ENCODE measurements at places on chromosomes 3 and 15.
A peak's percentile ranks its signal among the peaks of the same experiment; 100 is the strongest.

- DNase-seq, result no peak
Measured at GRCh38 chr3:154548341-154548740, 118.4 kb upstream of the GPR149 start.

- no peak for DNase-seq
Measured at GRCh38 chr3:75687323-75687722, 23.2 kb downstream of the FRG2C start.

GRCh38 chr15:51162865-51163762, 68.4 kb upstream of the TNFAIP8L3 start:
- peak; percentile 70 for DNase-seq

- no peak for DNase-seq
Measured at GRCh38 chr3:129947538-129948240, 26.8 kb upstream of the TRH start.

DNA sequence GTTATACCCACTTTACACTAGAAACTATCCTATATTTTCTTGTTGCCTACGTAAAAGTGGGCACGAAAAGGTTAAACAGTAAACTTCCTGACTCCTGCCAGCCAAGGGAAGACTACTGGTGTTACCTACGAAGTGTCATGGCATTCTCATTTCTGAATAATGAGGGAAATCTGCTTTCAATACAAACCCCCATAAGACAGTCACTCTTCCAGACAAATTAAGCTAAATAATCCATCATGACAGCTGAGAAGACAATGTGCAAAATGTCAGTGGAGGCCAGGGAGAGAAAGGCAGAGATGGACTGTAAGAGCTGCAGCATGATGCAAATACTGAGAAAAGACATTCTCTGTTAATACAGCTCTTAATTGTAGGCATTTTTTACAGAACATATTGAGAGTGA, 136.5 kb downstream of the SERPINI1 start:
- DNase-seq, result no peak

- no peak for DNase-seq
Measured at GRCh38 chr3:186239321-186239720, 122.7 kb downstream of the DGKG start.

GRCh38 chr15:79105141-79105540, 14.6 kb upstream of the RASGRF1 start:
- no peak for DNase-seq

DNA sequence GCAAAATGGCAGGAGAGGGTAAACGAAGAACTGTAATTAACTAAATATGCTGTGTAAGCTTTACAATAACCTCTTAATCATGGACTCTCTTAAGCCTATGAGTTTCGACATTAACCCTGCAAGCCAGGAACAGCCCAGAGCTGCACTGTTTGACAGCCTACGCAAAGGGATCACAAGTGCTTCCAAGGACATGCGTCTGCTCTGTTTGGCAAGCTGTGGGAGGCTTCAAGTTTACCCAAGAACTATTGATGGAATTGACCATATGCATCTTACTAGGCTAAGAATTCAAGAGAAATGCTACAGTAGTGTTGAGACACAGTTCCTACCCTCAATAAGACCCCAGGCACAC, 66.0 kb downstream of the PDZRN3 start:
- no peak for DNase-seq

DNA sequence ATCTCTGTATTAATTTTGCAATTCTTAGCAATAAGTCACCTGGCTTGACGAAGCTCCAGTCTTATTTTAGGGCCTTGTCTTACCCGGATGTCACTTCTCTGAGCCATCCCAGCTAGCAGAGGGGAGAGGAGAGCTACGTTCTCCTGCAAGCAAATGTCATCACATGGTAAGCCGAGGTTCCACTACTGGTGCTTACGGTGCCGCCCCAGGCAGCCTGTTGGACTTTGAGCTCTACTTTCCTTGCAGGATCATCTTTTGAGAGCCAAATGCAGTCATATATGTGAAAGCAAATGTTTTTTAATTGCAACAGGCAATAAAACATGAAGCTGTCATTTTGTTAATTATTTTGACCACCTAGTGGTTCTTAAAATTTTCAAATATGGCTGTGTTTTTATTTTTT, 140.9 kb downstream of the FAM43A start:
- no peak for DNase-seq

GRCh38 chr3:45984331-45985312, 11.0 kb downstream of the FYCO1 start:
- DNase-seq, result no peak

DNA sequence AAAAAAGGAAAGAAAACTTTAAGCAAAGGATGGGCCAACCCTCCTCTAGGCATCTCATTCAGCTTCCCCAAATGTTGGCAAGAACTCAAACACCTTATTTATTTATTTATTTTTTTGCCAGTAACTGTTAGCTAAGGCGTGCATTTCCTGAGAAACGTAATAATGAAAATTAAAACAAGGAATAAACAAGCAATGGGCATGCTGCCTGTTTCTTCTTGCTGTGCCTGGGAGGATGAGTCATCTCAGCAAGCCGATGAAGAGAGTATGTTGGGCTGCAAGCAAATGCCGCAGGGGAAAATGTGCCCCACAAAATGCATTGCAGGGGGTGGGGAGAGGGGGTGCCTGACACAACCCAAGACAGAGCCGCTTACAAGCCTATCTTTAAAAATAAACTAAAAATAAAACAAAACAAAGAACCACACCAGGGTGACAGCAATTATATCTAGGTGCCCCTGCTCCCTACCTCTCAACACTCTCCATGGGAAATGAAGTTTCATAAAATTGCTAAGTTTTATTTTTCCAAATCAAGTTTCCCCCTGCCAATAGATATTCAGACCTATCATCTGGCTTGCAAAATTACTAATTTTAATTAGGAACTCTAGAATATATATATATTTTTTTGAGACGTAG, 40.3 kb downstream of the EIF4E3 start:
- DNase-seq, result peak; percentile 84

GRCh38 chr15:92107510-92107909, 254.0 kb downstream of the SLCO3A1 start:
- no peak for DNase-seq

- DNase-seq, result no peak
Measured at GRCh38 chr3:139557041-139557440, 17.5 kb upstream of the RBP1 start.

- no peak for DNase-seq
Measured at GRCh38 chr15:63200464-63201249, 11.3 kb downstream of the RAB8B start.

- no peak for DNase-seq
Measured at GRCh38 chr3:174417573-174417972, 441.6 kb upstream of the NAALADL2 start.

DNA sequence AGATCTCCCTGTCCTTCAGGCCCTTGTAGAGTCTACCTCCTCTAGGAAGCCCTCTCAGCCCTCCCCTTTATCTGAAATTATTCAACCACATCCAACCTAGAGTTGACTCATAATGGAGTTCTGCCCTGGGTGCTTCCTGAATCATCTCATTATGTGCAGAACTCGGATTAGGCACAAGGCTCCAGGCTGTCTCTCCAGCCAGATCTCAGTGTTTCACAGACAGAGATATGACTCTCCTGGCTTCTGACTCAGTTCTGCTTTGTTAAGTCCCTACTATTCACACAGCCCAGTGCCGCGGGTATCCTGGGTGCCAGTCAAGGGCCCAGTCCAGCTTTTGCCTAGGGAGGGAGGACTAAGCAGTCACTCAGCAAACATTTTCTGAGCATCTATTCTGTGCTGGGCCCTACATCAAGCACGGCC, 9.3 kb downstream of the STRA6 start:
- peak; percentile 93 for DNase-seq

- no peak for DNase-seq
Measured at GRCh38 chr3:182214416-182214815, 502.7 kb downstream of the SOX2 start.

GRCh38 chr15:101494251-101494796, 4.8 kb upstream of the PCSK6 start:
- DNase-seq, result no peak

DNA sequence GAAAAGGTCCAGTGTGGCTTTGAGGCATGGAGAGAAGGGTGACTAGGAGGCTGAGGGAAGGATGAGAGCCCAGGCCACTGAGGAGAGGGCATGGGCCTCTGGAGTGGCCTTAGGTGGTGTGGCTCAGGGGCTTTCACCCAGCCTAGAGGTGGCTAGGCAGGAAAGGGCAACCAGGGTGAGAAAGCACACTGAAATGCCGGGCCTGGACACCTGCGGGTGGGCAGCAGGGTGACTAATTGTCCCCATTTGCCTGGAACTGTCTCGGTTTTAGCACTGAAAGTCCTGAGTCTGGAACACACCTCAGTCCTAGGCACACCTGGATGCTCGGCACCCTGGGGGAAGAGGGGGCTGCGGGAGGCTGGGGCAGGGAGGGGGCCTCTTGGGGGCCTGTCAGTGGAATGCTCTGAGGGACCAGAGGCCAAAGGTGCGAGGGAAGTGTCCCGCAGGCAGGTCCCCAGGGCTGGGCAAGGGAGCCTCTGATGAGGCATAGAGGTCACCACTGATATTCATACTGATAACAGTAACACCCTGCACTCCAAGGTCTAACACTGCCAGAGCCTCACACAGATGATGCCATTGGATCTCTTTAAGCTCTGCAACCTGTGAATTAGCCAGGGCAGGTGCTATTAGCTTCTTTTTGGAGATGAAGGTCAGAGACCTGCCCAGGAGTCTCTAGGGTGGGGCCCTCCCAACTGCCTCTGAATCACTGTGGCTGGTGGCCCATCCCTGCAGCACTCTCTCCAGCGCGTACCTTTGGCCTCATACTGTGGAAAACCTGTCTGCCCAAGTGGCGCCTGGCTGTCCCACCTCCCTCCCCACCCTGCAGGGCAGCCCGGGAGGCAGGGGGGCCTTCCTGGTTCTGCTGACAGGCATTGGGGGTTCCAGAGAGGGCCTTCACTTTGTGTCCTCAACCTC, 3.0 kb upstream of the PHGR1 start:
- no peak for DNase-seq

GRCh38 chr3:169189486-169189885, 474.0 kb downstream of the MECOM start:
- DNase-seq, result no peak

DNA sequence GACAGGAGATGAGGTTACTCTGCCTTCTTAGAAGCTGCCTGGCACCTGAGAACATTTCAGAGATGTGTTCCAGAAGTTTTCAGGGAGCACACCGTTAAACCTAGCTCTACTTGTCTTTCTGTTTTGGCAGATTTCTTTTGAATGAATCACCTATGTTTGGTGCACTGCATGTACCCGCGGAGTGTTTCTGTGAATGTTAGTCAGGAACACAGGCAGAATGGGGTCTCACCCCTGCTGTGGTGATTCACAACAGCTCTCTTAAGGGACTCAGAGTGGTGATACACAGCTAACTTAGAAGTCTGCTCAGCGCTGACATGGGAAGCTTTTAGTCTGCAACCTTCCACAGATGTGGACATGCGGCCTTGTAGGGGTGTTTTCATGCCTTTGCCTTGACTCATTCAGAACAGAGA, 24.0 kb downstream of the TSEN2 start:
- DNase-seq, result peak; percentile 98

- DNase-seq, result peak; percentile 91
Measured at GRCh38 chr3:189714991-189715961, 84.1 kb downstream of the TP63 start.

DNA sequence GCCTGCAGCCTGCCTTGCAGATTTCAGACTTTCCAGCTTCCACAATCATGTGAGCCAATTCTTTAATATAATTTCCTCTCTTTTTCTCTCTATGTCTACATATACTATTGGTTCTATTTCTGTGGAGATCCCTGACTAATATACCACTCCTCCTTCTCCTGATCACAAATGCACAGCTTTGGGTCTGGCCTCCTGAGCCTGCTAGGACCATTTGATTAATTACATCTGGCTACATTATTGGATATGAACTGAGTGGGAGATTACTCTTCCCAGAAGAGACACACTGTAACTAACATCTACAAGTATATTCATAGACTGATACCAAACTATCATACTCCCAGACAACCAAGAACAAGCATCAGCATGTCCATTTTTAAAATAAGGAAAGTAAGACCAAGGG, 188.9 kb upstream of the LMCD1 start:
- no peak for DNase-seq

GRCh38 chr15:60006203-60006862, 2.2 kb downstream of the FOXB1 start:
- DNase-seq, result peak; percentile 38

GRCh38 chr3:136069933-136070332, 104.4 kb downstream of the PPP2R3A start:
- no peak for DNase-seq

GRCh38 chr15:39748276-39748675, 34.4 kb downstream of the FSIP1 start:
- peak; percentile 42 for DNase-seq

DNA sequence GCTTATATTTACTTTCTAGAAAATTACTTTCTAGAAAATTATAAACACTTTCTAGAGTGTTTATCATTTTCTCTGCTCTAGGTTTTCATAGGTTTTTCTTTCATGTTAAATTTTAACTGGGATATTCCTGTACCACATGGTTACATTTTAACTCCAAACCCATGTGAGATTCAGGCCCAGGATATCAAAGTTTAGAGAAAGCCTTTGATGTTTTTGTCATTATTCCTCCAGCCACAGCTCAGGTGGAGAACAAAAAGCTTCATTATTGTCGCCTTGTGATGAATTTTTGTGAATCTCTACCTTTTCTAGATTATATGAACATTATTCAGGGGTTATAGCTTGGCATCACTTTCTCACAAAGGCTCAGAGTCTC, 816.0 kb downstream of the SQOR start:
- DNase-seq, result no peak

DNA sequence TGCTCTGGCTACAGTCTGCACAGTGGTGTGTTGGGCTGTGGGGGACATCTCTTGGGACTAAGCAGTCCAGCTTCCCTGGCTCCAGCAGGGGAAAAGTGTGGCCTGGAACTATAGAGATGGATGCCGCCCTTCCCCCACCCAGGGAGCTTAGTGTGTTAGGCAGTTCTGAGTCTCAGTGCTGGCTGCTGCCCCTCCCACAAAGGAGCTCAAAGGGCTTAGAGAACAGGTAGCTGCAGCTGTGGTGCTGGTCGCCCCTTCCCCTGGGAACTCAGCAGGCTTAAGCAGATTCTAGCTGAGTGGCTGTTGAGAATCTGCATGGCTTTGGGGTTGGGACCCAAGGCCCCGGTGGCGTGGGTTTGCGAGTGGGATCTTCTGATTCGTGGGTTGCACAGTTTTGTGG, 190.8 kb downstream of the PDCD6IP start:
- DNase-seq, result no peak

DNA sequence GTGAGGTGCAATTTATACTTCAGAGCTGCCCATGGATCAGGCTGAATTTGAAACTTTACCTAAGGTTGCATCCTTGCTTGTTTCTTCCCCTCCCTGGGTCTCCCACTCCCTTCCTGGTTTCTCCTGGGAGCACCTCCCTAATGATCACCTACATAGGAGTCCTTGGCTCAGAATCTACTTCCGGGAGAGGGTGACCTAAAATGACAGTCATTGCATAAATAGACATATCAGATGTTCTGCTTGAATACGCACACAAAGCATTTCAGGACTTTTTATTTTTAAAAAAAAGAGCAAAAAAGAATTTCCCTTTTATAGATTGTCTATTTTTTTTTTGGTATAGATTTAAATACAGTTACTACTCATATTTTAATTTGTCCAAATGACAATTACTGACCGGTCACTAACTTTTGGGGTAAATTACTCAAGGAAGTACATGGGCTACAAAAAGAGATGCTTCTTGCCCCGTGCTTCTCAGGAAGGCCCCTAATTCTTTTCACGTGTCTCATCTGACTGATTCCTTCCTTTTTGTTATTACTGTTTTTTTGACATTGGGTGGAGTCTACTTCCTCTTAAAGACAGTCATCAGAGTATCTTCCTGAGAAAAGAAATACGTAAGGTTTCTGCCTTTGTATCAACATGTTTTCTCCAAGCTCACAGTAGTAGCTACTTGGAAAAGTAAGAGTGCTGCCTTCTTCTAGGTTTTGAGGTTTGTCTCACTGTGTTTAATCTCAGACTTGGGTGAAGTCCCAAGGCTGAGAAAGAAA, 4.9 kb upstream of the MYZAP start:
- peak; percentile 15 for DNase-seq
